Thyroid gland (tissue), 4 donors: ENCODE measurements at places on chromosomes 5 and 9. TPM values are rescaled to one million over a fixed set of nuclear protein-coding genes. Genes with fewer than 3 reads are reported as not detected.

DNA sequence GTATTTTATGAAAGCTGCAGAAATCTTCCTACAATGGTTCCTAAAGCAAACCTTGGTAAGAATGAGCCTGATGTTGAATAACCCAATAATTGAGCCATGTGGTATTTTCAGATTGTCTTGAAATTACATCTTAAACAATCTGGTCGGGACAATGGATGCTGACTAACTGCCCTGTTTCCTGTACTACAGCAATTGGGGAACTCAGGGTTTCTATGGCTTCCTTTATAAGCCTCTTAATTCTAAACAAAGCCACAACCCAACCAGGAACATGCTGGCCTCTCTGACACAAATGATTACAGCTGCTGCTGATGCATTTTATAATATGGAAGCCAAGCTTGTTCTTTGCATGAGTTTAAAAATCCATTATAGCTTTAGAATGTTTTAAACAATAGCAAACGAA, 30.2 kb downstream of the PTPN3 start:
- DNase-seq = no peak

GRCh38 chr5:88867638-88868037, 15.3 kb downstream of the MEF2C start:
- DNase-seq = no peak

YTHDC2 gene
- total RNA-seq = 38.5 TPM

- DNase-seq = no peak
Measured at GRCh38 chr9:70923961-70924360, 197.5 kb downstream of the TRPM3 start.

DNA sequence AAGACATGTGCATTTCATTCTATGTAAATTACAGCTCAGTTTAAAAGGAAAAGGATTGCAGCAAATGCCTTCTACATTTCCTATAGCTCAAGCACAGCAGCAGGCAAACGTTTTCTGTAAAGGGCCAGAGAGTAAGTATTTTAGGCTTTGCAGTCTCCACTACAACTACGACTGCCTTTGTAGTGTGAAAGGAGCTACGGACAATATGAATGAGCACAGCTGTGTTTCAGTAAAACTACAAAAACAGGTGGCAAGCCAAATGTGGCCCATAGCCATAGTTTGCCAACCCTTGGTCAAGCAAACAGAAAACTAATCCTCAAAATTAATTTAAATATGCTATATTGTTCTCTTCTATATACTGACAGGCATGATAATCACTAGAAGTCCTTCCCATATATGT, 7.2 kb downstream of the PTBP3 start:
- no peak for DNase-seq

DNA sequence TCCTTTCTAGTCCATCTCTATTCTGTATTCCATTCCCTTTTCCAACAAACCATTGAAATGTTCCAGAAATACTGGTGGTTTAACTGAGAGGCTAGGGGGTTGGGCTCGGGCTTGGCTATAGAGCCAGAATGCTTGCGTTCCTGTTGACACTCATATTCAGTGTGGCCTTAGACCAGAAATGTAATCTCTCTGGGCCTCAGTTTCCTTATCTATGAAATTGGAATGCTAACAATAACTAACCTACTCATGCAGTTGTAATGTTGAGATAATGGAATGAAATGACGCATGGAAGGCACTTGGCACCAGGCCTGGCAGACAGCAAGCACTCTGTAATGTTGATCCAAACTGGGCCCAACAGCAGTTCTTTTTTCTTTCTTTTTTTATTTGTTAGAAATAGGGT, 26.8 kb downstream of the JADE2 start:
- peak; percentile 92 for DNase-seq

GRCh38 chr5:38783011-38783561, 62.7 kb upstream of the OSMR start:
- DNase-seq = no peak

DNA sequence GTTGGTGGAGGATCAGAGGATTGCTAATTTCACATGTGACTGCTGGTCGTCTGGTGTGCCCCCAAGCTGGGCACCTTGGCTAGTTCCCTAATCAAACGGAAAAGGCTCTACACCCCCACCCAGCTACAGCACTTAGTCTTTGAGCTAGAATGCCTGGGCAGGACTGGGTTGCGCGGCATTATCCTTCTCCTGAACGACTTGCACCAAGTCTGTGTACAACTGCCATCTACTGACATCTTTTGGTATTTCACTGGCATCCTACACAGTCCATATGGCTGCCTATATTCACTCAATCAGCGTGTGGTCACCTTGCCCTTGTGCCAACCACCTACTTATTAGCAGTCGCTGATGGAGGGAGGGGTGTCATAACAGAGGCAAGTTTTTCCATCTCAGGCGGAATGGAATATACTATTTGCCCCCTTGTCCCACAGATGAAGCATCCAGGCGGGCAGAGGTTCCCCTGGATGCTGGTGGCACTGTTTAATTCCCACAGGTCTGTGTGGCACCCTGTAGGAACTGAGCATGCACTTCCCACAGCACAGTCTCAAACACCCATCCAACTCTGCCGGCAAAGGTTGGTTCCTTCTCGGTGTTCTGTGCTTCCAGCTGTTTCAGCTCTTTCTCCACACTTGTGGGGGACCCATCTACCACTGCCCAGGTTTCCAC, 150.1 kb downstream of the OSTF1 start:
- DNase-seq = peak; percentile 46

MED10 gene
- 29.4 TPM for total RNA-seq
